Posterior vena cava (tissue), 2 donors: ENCODE measurements at places on chromosomes 2 and 18.

GRCh38 chr2:14944562-14945346, 312.2 kb downstream of the LRATD1 start:
- DNase-seq, result no peak

GRCh38 chr2:184783576-184783975, 185.2 kb downstream of the ZNF804A start:
- DNase-seq, result no peak

GRCh38 chr2:161119483-161119882, 40.7 kb upstream of the TANK start:
- DNase-seq, result no peak

GRCh38 chr18:48670751-48671560, 132.1 kb downstream of the CTIF start:
- peak; percentile 61 for DNase-seq

GRCh38 chr2:191845248-191845715, 1.6 kb downstream of the CAVIN2 start:
- DNase-seq, result no peak
